Hematopoietic multipotent progenitor cell treated with erythropoietin and hydrocortisone succinate and interleukin-3 and kit ligand, for 17 days (in vitro differentiated cells): ENCODE measurements at places on chromosomes 7 and 10.

GRCh38 chr10:132094581-132095234 lies 29.0 kb downstream of the JAKMIP3 start:
- DNase-seq, result no peak

DNA sequence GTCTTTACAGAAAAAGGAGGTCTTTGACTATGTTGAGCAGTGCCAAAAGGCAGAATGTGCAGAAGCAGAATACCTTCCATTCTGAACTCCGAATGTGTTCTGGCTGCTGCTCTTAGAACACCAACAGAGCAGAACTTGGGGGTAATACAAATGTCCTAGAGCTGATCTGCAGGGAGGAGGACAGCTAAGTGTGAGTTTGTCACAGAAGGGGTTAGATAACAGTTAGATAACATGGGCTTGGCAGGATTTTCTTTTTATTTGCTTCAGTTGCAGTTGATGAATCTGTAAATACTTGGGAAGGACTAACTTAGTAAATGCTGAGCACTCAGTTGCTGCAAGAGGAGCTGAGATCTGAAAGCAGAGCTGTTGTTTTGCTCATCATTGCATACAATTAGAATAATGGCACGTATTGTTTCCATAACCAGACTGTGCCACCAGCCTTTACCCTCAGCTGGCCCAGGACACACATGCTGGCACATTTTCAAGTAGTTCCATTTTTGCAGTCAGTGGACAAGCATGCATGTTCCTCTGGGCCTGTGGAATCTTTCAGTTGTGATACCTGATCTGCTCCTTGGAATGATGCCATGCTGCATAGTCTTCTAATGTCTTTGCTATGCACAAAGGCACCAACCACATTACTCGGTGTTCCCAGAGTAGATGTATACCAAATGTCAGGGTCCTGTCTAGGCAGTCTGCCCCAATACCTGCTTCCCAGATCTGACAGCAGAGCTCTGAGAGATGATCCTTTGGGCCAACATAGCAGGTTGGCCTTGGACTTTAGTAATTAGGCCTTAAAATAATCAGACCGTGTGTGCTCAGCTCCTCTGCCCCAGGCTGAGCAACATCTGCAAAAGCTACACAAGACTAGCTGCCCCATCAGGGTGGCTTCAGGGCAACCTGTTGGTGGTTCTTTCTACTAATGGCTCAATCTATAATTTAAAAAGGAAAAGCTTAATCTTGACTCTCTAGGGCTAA lies 55.7 kb downstream of the GSDME start:
- no peak for DNase-seq

GRCh38 chr7:42876182-42877068 lies 35.4 kb downstream of the C7orf25 start:
- no peak for DNase-seq

GRCh38 chr7:105837765-105838626 lies 38.4 kb downstream of the ATXN7L1 start:
- no peak for DNase-seq

GRCh38 chr7:41889040-41889439 lies 186.2 kb upstream of the INHBA start:
- no peak for DNase-seq

DNA sequence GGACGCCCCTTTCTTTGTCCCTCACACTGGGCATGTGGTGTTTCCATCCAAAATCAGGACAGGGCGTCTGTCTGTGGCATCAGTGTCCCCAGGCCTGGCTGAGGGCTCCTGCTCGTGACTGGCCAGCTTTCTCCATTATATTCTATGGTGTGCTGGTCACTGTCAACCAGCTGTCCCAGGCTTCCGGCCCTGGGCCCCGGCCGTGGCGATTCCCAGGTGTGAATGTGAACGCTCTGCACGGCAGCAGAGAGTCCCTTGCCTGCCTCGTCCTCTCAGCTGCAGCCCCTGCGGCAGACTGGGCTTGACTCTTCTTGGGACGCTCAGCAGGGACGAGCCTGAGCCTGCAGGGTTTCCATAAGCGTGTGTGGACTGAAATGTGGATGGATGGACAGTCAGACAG lies 5.9 kb upstream of the UTF1 start:
- DNase-seq, result no peak

DNA sequence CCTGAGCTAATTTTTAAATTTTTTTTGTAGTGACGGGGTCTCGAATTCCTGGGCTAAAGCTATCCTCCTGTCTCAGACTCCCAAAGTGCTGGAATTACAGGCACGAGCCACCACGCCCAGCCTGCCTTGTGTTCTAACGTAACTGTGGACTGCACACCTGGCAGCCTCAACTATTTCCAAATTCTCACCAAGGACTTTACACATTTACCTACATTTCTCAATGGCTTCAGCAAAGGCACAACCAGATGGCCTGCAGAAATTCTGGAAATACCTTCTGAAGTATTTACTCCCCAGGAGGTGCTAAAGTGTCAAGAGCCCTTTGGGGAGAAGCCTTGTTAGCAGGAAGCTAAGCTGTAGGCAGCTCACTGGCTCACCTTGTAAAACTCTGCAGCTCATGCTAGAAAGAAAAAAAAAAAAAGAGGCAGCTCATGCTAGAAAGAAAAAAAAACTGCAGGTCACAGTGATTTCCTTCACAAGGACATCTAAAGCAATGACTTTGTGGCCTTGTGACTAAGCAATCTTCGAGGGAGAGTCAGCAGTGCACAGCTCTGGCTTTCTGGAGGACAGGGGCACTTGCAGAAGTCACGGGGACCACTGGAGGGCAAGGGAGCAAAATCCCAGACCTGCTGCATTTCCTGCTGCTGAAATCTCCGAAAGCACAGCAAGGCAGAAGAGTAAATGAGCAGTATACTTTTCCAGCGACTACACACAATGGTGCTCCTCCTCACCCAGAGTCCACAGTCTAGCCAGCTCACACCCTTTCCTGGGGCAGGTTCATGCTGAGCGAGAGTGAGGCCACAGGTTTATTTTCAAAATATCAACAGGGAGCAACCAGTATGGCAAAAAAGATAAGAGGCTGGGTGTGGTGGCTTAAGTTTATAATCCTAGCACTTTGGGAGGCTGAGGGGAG lies 40.4 kb downstream of the BAIAP2L1 start:
- no peak for DNase-seq

DNA sequence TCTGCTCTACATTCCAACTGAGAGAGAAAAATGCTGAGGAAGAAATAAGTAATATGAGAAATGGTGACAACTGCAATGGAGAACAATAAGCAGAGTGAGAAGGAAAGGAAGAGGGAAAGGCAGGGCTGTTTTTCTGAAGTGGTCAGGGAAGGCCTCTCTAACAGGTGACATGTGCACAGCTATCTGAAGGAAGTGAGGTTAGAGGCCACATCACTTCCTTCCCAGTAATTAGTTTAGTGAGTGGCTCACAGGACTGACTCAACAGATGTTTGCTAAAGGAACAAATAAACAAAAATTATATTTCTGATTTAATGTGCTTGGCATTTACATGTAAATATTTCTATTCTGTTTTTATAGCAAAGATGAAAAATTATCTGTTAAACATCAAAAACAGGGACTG lies 77.9 kb downstream of the ARHGAP21 start:
- DNase-seq, result no peak

GRCh38 chr10:110413903-110414547 lies 83.7 kb upstream of the DUSP5 start:
- DNase-seq, result no peak

DNA sequence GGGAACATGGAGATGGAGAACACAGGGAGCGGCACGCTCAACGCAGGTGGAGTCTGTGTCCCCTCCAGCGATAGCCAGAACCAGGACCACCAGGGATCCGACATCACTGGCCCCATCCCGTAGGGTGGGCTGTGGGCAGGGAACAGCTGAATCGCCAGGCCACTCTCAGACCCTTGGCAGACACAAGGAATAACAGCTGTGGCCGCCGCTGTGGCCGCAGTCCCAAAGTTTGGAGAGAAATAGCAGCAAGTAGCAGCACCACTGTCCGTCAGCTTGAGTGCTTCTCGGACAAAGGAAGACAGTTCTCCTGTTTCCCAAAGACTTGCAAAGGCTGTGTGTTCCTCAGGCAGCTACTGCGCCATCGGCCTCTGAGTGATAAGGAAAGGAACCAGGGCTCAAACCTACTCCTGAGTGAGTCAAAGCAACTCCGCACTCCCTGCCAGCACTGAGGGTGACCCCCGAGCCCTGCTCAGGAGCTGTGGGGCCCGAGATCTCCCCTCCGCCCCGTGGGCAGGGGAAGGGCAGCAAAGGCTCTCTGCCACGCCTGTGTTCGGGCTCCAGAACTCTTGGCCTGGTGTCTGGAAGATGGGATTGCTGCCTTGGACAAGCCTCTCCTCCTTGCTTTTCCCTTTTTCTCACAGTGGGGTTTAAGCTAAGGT lies 82.3 kb upstream of the FAM20C start:
- no peak for DNase-seq

GRCh38 chr7:128911423-128912031 lies 1.0 kb upstream of the KCP start:
- no peak for DNase-seq

- DNase-seq, result no peak
Observed at GRCh38 chr10:73905256-73906020, 5.5 kb upstream of the PLAU start.

GRCh38 chr7:1227814-1228544 lies 4.7 kb upstream of the UNCX start:
- no peak for DNase-seq

- no peak for DNase-seq
Observed at GRCh38 chr10:97017474-97017903, 168.3 kb downstream of the SLIT1 start.

DNA sequence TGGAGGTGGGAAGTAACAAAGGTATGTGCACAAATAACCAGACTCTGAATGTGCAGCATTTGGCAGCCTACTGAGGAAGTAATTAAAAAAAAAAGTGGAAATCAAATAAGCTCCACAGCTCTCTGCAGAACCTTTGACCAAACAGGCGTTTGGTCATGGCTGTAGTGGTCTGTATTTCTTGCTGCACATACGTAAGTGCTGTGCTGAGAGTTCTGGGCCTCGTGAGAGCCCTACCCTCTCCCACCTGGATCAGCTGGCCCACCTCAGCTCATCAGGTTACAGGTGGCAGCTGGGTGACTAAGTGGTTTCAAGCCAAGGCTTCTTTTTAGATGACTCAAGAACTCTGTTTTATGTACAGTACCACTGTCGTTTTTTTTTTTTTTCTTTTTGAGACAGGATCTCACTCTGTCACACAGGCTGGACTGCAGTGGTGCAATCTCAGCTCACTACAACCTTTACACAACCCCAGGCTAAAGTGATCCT lies 178.2 kb upstream of the KLF6 start:
- no peak for DNase-seq

- no peak for DNase-seq
Observed at GRCh38 chr10:124367936-124368335, 50.8 kb downstream of the OAT start.

DNA sequence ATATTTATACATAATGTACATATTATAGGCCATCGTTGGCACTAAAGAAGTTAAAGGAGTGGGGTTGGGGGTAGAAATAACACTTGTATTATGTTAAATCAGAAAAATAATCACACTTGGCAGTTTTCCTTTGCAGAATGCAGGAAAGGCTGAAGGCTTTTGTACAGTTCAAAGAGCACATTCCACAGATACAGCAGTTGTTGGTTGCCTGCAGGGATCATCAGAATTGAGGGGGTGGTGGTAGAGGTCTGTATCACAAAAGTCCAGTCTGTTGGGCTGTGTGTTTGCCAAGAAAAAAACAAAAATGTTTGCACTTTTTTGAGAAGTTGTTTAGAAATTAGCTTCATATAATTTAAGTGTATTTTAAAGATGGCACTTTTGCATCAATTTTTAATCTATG lies 231.8 kb upstream of the FOXP2 start:
- DNase-seq, result no peak

DNA sequence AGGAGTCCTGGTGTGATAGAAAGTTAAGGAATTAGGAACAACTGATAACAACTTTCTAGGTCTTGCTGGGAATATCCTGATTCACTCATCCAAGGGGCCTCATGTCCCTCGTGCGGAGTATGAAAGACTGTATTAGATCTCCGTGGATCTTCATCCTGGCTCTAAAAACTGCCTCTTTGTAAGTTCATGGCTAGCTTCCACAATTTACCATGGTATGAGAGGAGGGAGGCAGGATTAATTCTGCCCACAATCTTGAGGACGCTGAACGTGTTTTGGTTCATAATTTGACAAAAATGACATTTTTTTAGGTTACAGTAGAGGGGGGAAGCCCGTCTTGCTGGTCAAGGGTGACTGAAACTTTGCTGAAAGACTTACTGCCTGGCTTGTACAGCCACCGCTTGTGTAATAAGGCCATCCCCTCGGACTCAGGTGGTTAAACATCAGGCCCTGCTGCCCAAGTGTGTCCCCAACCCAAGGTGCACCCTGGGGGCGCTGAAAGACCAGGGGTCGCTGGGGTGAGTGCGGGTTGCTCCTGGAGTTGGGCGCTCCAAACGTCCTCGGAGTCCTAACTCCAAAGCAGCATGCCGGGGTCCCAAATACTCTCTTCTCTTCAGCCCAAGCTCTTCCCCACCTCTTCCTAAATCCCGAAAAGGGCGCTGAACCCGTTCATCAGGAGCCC lies 733 bp downstream of the HIBADH start:
- DNase-seq, result peak; percentile 49

GRCh38 chr10:112040696-112041095 lies 142.9 kb downstream of the GPAM start:
- no peak for DNase-seq

DNA sequence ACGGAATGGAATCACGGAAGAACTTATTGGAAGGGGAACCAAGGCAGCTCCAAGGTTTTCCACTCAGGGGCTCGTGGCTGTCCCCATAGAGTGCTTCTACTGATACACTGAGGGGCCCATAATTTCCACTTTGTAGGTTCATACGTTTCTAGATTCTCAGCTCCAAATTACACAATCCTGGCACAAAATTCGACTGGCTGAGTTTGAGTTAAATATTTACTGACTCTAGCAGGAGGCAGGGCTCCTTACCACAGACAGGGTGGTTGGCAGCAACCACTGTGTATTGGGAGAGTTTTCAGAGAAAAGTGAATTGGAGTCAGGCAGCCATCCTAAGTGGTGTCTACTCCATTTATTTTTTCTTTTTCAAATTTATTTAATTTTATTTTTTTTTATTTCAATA lies 55.4 kb upstream of the SEC61G start:
- no peak for DNase-seq

- DNase-seq, result peak; percentile 28
Observed at GRCh38 chr7:98930921-98931320, 52.6 kb downstream of the TRRAP start.

- DNase-seq, result no peak
Observed at GRCh38 chr7:78642751-78643150, 810.7 kb downstream of the MAGI2 start.

DNA sequence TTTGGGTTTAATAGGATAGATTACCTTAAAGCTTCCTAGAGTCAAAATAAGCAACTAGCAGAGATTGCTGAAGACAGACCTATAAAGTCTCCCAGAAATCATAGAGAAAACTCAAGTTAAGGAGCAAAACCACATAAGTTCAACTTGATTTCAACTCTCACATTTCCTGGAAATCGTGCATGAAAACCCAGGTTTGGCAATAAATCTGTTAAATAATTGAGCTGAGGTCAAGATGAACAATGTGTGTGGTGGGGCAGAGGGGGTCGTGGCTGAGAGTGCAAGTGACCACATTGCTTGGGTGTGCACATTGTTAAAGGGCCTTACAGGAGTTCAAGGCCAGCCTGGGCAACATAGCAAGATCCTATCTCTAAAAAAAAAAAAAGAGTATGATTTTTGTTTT lies 636.5 kb downstream of the GALNT17 start:
- DNase-seq, result no peak
